Pons (tissue), 1 donor: ENCODE measurements at places on chromosomes 1 and 21.

DNA sequence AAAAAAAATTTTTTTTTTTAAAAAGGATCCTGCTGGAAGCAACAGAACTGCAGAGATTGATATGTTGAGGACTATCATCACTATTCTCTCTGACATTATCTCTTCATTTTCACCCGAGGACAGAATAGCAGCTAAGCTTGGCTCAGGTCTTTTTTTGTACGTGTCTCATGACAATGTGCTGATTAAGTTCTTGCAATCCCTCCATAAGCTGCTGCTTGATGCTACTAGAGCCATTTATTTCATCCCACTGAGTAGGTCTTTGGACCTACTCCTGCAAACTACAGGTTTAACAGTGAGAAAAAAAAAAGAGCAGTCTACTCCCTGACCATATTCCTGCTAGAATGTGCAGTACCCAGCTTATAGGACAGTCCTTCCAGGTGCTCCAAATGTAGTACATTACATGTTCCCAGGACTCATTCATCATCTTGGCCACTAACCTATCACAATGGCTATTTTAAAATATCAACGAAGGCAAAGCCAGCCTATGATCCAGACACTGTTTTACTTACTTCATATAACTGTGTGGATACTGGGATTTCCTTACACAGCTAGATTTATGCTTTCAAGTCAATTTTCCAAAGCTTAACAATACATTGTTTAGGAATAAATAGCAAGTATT, 54.1 kb downstream of the ARHGAP29 start:
- DNase-seq, result no peak

DNA sequence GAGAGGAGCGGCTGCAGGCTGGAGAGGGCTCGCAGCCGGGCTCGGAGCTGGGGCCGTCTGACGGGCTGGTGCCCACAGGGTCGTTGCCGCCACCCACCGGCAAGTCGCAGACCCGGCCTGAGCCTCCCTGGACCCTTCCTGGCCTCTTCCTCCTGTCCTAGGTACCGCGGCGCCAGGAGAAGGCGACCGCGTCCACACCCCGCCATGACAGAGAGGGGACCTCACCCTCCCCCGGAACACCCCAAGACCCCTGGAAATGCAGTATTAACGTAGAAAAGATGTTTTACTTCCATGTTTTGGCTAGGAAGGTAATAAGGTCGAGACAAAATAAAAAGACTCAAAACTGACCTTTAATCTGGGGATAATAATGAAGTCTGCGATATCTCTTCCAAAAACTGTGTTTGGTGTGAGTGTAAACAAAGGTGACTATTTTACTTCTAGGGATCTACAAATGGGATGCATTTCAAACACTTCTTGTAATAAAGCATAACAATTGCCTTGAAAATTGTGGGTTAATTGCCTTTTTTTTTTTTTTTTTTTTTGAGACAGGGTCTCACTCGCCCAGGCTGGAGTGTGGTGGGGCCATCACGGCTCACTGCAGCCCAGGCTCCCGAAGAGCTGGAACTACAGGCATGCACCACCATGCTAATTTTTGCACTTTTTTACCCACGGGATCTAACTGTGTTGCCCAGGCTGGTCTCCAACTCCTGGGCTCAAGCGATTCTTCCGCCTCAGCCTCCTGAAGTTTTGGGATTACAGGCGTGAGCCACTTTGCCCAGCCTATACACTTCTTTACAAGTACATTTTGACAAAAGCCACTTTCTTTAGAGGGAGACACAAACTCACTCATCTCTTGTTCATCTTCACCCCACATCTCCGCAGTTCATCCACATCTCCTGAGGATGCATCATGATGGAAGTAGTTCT, 838 bp upstream of the RSRP1 start:
- no peak for DNase-seq

GRCh38 chr1:62726011-62726442, 37.8 kb upstream of the DOCK7 start:
- DNase-seq, result peak; percentile 30

GRCh38 chr1:12496154-12496961, 121.7 kb downstream of the DHRS3 start:
- peak; percentile 35 for DNase-seq

- no peak for DNase-seq
These were observed 36.4 kb downstream of the ITGB3BP start for GRCh38 chr1:63486629-63487028.
